ENCODE measurements at places on chromosomes 2 and 18.

GRCh38 chr18:3458952-3459853 lies 9.2 kb downstream of the TGIF1 start:
- DNase-seq, result no peak

DNA sequence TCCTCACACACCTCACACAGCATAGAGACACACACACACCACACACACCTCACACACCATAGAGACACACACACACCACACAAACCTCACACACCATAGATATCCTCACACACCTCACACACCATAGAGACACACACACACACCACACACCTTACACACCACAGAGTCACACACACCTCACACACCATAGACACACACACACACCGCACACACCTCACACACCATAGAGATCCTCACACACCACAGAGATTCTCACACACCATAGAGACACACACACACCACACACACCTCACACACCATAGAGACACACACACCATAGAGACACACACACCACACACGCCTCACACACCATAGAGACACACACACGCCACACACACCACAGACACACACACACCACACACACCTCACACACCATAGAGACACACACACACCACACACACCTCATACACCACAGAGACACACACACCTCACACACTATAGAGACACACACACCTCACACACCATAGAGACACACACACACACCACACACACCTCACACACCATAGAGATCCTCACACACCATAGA lies 270.6 kb downstream of the CYRIA start:
- peak; percentile 96 for DNase-seq

DNA sequence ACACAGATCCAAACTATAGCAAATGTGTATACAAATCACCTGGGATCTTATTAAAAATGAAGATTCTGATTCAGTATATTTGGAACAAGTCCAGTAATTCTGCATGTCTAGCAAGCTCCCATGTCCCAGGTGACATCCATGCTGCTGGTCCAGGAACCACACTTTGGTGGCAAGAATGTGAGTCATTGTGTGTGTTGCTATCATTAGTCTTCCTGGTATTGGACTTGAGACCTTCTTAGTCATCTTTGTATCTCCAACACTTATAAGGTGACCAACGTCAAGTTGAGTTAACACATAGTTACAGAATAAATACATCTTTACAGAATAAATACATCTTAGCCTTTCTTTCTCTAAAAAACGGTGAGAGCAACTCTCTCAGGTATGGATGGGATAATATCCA lies 107.9 kb upstream of the NDUFV2 start:
- DNase-seq, result no peak

GRCh38 chr2:240170354-240170735 lies 29.9 kb upstream of the OTOS start:
- DNase-seq, result peak; percentile 47

Measured in BE2C (cell line).